Suprapubic skin (tissue), 4 donors: ENCODE measurements at places on chromosomes 6 and 20.
A peak's percentile ranks its signal among the peaks of the same experiment; 100 is the strongest.

GRCh38 chr6:107535626-107536025, 45.7 kb downstream of the SOBP start:
- no peaks in the 10 kb centered on the region for H3K4me1 ChIP-seq
- H3K27me3 ChIP-seq: no peaks in the 10 kb centered on the region
- no peak overlapping the region for H3K4me3 ChIP-seq

GRCh38 chr6:8131265-8131897, 29.0 kb upstream of the EEF1E1 start:
- H3K36me3 ChIP-seq: no peaks in the 10 kb centered on the region
- no peak overlapping the region for H3K4me3 ChIP-seq
- H3K27me3 ChIP-seq: peaks cover 4% of the 10 kb centered on the region
- H3K27ac ChIP-seq: no peak overlapping the region
- DNase-seq: no peak

DNA sequence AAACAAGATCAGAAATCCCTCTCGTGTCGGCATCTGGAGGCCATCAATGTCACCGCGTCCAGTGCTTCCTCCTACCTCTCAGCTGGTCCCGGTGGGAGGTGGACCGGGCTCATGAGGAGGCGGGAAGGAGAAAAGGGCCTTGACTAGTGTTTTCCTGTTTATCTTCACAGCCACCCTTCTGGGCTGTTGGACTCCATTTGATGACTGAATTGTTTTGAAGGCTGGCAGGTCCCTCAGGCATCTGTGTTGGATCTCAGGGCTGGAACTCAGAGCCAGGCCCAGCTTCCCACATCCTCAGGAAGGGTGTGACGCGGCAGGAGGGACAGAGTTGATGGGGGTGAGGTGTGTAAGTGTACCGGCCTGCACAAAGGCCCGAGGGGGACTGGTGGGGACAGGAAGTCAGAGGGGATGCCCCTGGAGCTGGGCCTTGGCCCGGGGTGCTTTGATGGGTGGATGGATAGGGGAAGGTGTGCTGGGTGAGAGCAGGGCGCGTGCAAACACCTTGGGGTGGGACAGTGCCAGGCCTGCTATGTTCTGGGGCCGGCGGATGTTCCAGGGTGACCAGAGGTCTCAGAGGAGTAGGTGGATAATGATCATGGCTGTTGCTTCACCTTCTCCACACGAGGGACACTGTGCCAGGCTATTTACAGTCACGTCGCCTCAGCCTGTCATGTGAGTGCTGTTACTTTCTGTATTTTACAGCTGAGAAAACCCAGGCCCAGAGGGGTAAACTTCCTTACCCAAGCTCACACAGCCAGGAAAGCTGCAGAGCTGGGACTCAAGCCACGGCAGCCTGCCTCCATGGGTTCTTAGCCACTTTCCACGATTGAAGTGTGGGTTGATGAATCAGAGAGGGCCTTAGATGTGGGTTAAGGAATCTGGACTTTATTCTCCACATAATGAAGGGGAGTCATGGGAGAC, 17.9 kb upstream of the CHMP4B start:
- peaks cover 19% of the 10 kb centered on the region for H3K4me1 ChIP-seq
- peaks cover 7% of the 10 kb centered on the region for H3K36me3 ChIP-seq
- H3K27me3 ChIP-seq: no peaks in the 10 kb centered on the region
- H3K27ac ChIP-seq: no peak overlapping the region
- H3K4me3 ChIP-seq: no peak overlapping the region

DNA sequence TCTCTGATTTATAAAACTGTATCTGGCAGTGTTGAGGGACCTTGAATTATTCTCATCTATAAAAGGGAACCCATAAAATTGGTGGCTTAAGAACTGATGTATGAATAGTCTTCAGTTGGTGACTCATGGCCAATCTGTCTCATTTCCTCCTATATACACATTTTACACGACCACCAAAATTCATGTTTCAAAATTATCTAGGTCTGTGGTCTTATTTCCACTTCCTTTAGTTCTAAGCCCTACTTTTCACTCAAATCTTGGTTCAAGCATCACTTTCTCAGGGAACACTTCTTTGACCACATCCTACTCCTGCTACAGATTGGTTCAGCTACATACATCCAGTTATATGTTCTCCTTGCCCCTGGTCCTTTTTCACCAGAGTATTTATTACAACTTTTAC, 18.6 kb upstream of the ENPP1 start:
- no peaks in the 10 kb centered on the region for H3K36me3 ChIP-seq
- H3K27me3 ChIP-seq: no peaks in the 10 kb centered on the region
- H3K4me1 ChIP-seq: no peaks in the 10 kb centered on the region
- no peak overlapping the region for H3K27ac ChIP-seq

DNA sequence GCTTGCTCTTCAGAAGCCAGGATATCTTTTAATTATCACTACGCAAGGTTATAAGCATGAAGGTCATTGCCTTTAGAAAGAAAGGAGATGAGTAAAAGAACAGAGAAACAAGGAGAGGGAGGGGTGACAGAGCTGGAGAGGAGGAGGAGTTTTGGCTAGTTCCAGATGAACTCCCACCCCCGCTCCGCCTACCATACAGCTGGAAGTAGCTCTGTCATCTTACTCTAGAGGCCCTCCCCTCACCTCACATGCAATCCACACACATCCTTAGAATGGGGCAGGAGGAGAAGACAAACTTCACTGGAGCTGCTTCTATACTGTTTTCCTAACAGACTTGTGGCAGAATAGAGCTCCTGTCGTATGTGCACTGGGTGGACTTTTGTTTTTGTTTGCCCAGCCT, 144.7 kb downstream of the SCML4 start:
- no peaks in the 10 kb centered on the region for H3K36me3 ChIP-seq
- H3K4me3 ChIP-seq: no peak overlapping the region
- H3K27me3 ChIP-seq: peaks cover 3% of the 10 kb centered on the region
- no peak for DNase-seq

GRCh38 chr6:117776441-117776840, 101.2 kb downstream of the NUS1 start:
- H3K27ac ChIP-seq: no peak overlapping the region
- H3K4me3 ChIP-seq: no peak overlapping the region
- H3K4me1 ChIP-seq: no peaks in the 10 kb centered on the region
- H3K27me3 ChIP-seq: no peaks in the 10 kb centered on the region

- H3K4me1 ChIP-seq: peaks cover 12% of the 10 kb centered on the region
- peak within 1 kb of the TSS; percentile 95 for H3K27ac ChIP-seq
Measured at GRCh38 chr6:158168040-158168289, at the start of gene SERAC1. Gene SERAC1, minus strand, starts transcription at chr6:158168262. Its CDS starts 9,899 bp downstream, at chr6:158158363.

- H3K27me3 ChIP-seq: no peaks in the 10 kb centered on the region
- peaks cover 4% of the 10 kb centered on the region for H3K4me1 ChIP-seq
- no peaks in the 10 kb centered on the region for H3K36me3 ChIP-seq
- H3K27ac ChIP-seq: no peak overlapping the region
Measured at GRCh38 chr6:140849456-140849855, 1283.3 kb upstream of the GJE1 start.

DNA sequence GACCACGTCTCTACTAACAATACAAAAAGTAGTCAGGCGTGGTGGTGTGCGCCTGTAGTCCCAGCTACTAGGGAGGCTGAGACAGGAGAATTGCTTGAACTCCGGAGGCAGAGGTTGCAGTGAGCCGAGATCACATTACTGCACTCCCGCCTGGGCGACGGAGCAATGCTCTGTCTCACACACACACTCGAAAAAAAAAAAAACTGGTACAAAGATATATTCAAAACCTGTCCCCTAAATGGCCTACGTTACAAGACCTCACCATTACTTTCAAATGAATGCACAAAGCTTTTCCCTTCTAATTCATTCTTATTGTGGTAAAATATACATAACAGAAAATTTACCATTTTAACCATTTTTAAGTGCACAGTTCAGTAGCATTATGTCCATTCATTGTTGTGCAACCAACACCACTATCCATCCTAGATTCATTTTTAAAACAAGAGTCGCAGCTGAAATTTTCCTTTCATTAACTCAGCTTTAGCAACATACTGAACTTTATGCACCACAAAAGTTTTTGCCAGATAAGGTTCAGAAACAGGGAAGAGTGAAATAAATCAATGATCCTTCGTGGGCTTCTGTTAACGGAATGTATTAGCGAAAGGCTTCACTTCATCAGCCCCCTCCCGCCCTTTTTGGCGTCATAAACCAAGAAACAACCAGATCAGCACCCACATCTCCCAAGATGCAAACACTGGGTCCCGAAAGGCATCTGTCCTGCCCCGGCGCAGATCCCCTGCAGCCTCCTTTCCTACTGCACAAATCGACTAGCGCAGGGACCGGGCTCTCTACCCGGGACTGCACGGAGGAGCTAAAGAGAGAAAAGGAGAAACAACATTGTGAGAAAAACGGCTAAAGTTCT, 825 bp upstream of the FAM135A start:
- no peaks in the 10 kb centered on the region for H3K27me3 ChIP-seq
- peaks cover 28% of the 10 kb centered on the region for H3K4me1 ChIP-seq
- peak overlapping the region; percentile 70 for H3K4me3 ChIP-seq
- H3K27ac ChIP-seq: peak overlapping the region; percentile 88
- DNase-seq: no peak
- no peaks in the 10 kb centered on the region for H3K36me3 ChIP-seq

- H3K27ac ChIP-seq: no peak overlapping the region
- DNase-seq: no peak
- no peak overlapping the region for H3K4me3 ChIP-seq
- H3K36me3 ChIP-seq: no peaks in the 10 kb centered on the region
- H3K4me1 ChIP-seq: no peaks in the 10 kb centered on the region
Measured at GRCh38 chr6:62390401-62390800, 104.4 kb upstream of the KHDRBS2 start.

DNA sequence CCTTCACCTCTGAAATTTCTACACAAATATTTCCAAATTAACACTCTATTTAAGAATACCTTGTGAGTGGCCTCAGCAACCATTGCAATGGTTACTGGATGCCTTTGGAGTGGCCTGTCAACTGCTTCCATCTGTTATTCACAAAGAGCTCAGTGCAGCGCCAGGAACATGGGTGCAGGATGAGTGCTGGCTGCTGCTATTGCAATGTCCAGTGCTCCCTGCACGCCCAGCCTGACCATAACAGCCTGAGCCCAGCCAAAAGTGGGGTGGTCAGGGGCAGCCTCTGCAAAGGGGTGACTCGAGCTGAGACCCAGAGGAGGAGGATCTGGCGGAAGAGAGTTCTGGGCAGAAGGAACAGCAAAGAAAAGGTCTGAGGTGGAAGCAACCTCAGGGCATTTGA, 18.4 kb downstream of the CASS4 start:
- no peak overlapping the region for H3K27ac ChIP-seq
- no peaks in the 10 kb centered on the region for H3K27me3 ChIP-seq
- H3K4me3 ChIP-seq: no peak overlapping the region
- H3K4me1 ChIP-seq: peaks cover 20% of the 10 kb centered on the region
- H3K36me3 ChIP-seq: no peaks in the 10 kb centered on the region
- DNase-seq: no peak

- H3K36me3 ChIP-seq: no peaks in the 10 kb centered on the region
- H3K4me3 ChIP-seq: no peak overlapping the region
- no peak overlapping the region for H3K27ac ChIP-seq
- no peak for DNase-seq
- no peaks in the 10 kb centered on the region for H3K4me1 ChIP-seq
Measured at GRCh38 chr6:155549028-155549798, 93.6 kb upstream of the NOX3 start.

- H3K27ac ChIP-seq: no peak overlapping the region
- H3K36me3 ChIP-seq: no peaks in the 10 kb centered on the region
- H3K4me1 ChIP-seq: no peaks in the 10 kb centered on the region
- DNase-seq: no peak
Measured at GRCh38 chr20:45163083-45163803, 11.5 kb upstream of the PI3 start.

GRCh38 chr6:143301188-143301587, 149.3 kb downstream of the ADAT2 start:
- H3K4me1 ChIP-seq: no peaks in the 10 kb centered on the region
- H3K27ac ChIP-seq: no peak overlapping the region
- no peaks in the 10 kb centered on the region for H3K27me3 ChIP-seq
- H3K36me3 ChIP-seq: no peaks in the 10 kb centered on the region
- DNase-seq: no peak
- no peak overlapping the region for H3K4me3 ChIP-seq

DNA sequence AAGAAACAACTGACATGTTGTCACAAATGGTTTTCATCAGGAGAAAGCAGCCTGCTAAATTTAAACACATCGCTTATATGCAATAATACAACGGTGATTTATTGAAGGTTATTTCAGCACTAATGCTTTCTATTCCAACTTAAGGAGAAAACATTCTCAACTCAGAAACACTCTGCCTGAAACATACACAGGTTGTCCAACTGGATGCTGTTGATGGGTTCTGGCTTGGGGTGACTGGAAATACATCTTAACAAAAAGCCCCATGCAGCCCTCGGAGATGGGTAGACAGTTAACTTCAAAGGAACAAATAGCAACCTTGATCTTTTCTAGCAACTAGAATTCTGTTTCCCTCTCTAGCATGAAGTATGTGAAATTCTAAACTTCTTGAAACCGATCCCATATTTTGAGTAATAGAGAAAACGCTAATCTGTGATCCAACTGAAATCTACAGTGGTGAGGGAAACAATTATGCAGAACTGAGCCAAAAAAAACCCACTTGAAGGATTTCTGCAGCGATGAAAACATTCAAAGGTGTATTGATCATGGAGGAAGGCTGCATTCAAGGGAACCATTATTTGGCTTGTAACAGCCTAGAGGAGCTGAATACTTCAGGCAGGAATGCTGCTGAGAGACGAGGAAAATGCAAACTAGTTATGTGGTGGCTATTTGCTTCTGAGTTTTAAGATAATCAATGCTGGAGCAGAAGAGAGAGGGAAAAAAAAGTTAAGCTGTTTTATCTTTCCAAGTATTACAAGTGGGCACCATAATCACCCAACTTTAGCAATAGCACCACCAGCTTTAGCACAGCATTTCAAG, 6.9 kb downstream of the ZMYND8 start:
- no peak overlapping the region for H3K4me3 ChIP-seq
- H3K4me1 ChIP-seq: peaks cover 76% of the 10 kb centered on the region
- no peak for DNase-seq
- no peaks in the 10 kb centered on the region for H3K27me3 ChIP-seq
- peaks cover 4% of the 10 kb centered on the region for H3K36me3 ChIP-seq
- H3K27ac ChIP-seq: peak overlapping the region; percentile 99

DNA sequence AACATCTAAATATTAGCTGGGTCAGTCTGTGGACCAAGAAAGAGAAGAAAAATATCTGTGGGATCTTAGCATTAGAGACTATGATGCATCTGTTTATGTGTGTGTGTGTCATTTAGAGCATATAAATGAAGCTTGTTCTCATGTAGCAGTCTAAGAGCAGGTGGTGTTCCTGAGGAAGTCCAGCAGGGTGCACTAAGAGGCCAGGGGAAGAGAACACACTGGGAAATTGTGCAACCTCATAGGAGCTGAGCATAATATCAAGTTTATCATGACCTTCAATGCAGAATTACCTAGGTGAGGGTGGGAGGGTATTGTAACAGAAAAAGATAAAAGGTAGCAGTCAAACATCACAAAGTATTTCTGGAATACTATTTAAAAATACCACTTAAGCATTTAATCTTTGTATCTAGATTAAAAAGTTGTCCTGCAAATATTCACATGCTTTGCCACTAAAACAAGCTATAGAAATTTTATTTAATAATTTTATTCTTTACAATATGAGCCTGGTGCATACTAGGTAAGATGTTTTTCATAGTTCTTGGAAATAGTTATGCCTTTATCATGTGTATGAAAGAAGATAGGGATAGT, 80.5 kb downstream of the SMPDL3A start:
- no peaks in the 10 kb centered on the region for H3K27me3 ChIP-seq
- H3K27ac ChIP-seq: no peak overlapping the region
